ENCODE measurements at places on chromosomes 5 and 9. TPM values are rescaled to one million over a fixed set of nuclear protein-coding genes. Genes with fewer than 3 reads are reported as not detected.

The PCDHA5 gene
- 0.14 TPM for total RNA-seq

The PAXX gene
- 25.4 TPM for total RNA-seq

The GABRB2 gene
- total RNA-seq, result 0.86 TPM

The RANBP17 gene
- total RNA-seq, result 21.7 TPM

The GPX3 gene
- 1,026 TPM for total RNA-seq

The REXO4 gene
- 11.1 TPM for total RNA-seq

GRCh38 chr5:72302171-72302570 is 17.9 kb downstream of the MRPS27 start:
- no peak for DNase-seq

- DNase-seq, result no peak
Observed at GRCh38 chr5:146718609-146719008, 159.9 kb downstream of the PPP2R2B start.

DNA sequence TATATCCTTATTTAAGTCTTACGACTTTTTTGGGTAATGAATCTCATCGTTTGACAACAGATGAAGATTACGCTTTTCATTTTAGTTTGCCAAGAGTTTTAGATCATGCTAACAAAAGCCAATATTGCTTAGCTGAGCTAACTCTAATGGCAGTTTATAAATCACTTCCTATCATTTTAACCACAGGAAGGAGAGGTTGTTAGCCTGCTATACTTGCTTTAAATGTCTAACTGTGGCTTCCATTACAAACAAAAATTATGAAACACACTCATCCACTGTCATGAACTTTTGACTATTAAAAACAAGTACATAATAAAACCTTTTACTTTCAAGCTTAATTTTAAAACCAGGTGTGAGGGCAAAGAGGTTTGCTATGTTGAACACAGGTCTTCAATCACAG is 53.7 kb upstream of the ANKH start:
- DNase-seq, result no peak

GRCh38 chr5:153676406-153676805 is 185.9 kb downstream of the GRIA1 start:
- DNase-seq, result no peak

GRCh38 chr5:4561403-4561802 is 578.7 kb upstream of the ADAMTS16 start:
- no peak for DNase-seq

- no peak for DNase-seq
Observed at GRCh38 chr5:130729541-130729940, 435.5 kb downstream of the HINT1 start.

GRCh38 chr5:142743592-142744441 is 26.4 kb upstream of the ARHGAP26 start:
- no peak for DNase-seq

Data from posterior vena cava (tissue), 2 donors.